ENCODE measurements at places on chromosomes 1 and 21.
A peak's percentile ranks its signal among the peaks of the same experiment; 100 is the strongest.

- DNase-seq: no peak
Observed at GRCh38 chr1:50289495-50289894, 133.7 kb downstream of the DMRTA2 start.

DNA sequence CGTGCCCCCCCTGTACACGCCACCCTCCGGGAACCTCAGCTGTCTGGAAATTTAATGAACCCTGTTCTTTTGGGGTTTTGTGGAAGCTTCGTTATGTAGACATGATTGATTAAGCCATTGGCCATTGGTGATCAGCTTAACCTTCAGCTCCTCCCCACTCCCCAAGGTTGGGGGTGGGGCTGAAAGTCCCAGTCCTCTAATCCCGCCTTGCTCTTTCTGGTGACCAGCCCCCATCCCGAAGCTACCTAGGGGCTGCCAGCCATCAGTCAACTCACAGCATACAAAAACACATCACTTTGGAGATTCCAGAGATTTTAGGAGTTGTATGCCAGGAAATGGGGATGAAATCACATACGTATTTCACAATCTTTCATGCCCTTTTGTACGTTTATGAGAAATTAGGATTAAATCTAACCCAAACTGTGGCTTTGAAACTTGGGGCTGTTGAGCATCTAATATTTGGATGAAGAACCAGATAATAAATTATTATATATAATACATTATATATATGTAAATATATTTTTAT is 52.3 kb downstream of the BACE2 start:
- DNase-seq: peak; percentile 49

- no peak for DNase-seq
Observed at GRCh38 chr1:219537223-219537631, 75.7 kb downstream of the ZC3H11B start.

DNA sequence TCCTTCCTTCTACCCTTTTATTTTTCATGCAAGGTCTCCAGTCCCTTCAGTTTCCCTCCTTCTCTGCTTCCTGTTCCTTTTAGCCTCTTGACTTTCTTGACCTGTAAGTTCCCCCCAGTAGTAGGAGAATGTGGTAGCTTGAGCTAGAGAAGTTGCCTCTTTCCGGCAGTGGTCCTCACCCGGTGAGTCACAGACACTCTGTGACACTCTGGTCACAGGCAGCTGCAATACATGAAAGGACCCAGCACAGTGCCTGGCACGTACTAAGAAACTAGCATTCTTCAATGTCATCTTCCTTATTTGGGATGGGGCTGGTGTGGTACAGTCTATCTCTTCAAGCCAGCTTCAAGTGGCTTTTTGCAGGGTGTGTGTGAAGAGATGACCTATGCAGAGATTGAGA is 16.0 kb downstream of the PFKFB2 start:
- DNase-seq: no peak

- DNase-seq: no peak
Observed at GRCh38 chr1:27218736-27219135, 15.7 kb upstream of the WDTC1 start.

DNA sequence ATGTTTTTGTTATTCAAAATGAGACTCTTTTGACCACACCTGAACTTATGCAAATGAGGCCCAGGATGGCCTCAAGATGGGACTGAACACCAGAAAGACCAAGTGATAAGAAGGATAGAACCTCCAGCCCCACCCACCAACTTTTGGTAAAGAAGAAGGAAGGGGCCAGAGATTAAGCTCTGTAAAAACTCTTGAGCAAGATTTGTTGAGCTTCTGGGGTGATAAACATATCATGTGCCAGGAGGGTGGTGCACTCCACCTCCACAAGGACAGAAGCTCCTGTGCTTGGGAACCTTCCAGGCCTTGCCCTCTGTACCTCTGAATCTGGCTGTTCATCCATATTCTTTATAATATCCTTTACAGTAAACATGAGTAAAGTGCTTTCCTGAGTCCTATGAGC is 5.3 kb downstream of the RSPH1 start:
- DNase-seq: no peak

DNA sequence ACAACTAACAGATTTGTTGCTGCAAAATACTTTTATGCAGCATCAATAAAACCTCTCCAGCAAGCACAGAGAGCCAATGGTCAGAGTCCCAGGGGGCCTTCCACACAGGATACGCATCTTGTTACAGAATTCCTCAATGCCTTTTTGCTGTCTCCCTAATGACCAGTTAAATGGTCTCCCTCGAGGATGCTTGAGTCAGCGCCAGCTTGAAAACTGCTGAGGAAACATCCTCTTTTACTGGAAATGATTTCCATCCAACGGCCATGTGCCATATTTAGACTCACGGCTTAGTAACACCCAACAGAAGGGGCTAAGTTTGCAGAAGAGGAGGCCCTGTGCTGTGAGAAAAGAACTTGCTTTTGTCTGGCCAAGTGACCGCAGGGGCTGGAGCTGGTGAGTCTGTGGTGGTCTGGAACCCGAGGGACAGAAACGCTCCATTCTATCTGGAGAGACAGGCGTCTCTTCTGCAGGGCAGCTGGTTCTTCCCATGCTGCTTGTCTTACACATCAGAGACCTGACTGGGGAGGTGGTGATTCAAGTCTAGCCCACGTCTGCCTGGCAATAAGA is 496.4 kb downstream of the SETD4 start:
- peak; percentile 18 for DNase-seq

DNA sequence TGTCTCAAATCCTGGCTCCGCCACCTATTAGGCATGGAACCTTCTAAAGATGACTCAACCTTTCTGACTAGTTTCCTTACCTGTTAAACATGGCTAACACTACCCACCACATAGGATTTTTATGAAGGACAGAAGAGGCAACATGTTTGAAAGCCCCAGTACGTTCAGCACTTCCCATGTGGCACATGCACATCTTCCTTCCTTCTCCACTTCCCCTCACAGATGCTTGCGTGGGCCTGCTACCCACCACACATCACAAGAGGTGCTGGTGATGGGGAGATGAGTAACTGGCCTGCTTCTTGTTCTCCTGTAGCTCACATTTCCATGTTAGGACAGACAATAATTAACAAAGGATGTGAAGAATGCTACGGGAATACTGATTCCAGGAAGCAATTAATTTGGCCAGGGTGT is 7.1 kb downstream of the ZBTB21 start:
- DNase-seq: peak; percentile 33

DNA sequence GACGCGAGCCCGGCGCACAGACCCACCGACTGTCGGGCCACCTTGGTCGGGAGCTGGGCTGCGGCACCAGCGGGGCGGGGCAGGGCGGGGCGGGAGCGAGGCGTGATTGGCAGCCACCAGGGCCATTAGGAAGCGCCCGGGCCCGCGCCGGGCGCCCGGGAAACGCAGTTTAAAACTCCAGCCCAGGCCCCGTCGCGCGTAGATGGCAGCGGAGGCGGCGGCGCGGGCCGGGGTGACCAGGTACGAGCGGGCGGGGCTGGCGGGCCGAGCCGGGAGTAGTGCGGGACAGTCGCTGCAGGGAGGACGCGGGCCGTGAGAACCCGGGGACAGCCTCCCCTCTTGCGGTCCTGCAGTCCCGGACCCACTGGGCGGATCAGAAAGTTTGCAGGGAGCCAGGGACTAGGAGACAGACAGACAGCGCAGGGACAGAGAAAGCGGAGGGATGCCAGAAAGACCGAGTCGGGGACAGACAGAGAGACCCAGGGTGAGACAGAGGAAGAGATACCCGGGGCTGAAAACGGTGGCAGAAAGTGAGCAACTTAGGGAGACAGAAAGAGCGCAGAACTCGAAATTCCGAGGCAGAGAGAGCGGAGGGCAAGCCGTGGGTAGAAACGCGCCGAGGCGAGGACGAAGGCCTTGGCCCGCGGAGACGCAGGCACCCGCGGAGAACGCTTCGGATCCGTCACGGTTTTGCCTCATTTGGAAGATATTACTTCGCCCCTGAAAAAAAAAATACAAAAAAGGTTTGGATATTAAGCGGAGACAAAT is at the start of gene DMBX1:
DMBX1 (plus strand) TSS at position 199 of the 768 bp plus-strand sequence. CDS start 17,175 bp downstream, outside the sequence.
- no peak for DNase-seq

DNA sequence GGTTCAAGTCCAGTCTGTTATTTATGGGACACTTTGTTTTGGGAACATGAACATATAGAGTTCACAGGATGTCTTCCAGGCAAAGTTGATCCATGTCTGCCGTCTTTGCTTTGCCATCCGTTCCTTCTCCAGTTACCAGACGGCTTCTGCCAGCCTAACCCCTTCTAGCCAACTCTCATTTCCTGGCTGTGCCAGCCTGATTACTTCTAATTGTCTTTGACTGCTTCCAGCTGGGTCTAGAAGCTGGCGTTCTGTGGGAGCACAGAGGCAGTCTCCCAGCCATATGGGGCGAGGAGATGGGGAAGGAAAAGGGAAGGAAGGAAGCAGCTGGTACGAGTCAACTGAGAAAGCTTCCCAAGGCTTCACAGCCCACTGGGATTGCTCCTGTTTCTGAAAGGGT is 3.1 kb upstream of the HUNK start:
- DNase-seq: no peak

DNA sequence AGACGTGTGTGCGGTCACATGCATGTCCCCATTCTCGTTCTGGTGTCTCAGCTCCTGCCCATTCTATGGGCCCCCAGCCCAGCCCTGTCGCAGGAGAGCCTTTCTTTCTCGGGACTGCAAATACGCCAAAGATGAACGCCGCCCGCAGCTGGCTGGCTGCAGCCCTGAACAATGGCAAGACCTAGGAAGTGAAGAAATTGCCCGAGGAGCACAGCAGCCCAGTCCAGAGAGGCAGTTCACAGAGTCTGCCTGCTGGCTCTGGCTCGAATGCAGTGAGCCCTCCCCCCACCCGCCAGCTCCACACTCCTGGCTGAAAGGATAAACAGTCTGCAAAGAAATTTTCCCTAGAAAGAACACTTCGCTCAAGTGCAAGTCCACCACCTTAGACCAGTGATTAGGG is 23.3 kb downstream of the PAX7 start:
- no peak for DNase-seq

DNA sequence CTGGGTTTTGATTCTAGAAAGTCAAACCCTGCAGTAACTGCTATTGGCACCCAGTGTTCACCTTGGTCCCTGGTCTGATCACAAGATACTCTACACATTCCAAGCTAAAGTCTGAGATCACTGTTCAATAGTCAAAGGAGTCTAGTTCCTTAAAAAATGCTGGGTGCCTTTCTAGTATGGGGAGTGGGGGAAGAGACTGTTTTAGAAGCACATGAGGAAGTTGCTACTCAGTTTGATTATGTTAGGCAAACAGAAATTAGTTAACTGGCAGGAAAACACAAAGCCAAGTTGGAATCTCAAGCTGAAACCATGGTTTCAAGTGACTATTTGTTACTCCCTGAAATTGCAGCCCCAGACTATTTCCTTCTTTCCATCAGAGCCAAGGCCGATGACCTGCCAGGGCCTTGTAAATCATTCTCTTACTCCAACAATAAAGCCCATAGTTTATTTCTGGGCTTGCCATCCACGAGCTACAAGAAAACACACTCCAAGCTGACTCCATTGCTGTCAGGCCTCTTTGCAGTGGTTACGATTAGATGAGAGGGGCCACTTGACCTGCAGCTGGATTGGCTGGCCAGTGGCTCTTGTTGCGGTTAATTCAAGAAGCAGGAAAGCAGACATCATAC is 21.1 kb upstream of the VTCN1 start:
- DNase-seq: no peak

GRCh38 chr1:63691701-63692425 is 82.0 kb upstream of the ROR1 start:
- DNase-seq: peak; percentile 85

GRCh38 chr1:61520401-61520800 is 204.5 kb downstream of the TM2D1 start:
- no peak for DNase-seq
